Stimulated activated naive CD4-positive, alpha-beta T cell (primary cell): ENCODE measurements at places on chromosomes 2 and 18.

GRCh38 chr18:76357585-76358260 lies 137.3 kb downstream of the ZNF516 start:
- DNase-seq = no peak

DNA sequence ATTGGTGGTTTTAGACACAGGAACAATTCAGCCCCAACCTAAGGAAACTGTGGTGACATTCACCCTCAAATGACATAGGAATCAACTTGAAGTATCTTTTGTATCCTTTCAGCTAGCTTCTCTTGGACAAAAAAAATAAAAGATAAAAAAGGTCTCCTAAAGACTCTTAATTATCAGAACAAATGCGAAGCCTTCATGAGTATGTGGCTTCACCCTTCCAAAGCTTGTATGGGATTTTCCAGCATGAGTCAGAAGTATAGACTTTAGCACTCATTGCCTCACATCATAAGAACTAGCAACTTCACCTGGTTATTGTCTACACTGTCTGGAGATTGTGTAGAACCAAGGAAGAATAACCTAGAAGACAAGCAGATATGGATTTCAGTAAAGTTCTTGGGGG lies 135.4 kb downstream of the LAMA3 start:
- no peak for DNase-seq

DNA sequence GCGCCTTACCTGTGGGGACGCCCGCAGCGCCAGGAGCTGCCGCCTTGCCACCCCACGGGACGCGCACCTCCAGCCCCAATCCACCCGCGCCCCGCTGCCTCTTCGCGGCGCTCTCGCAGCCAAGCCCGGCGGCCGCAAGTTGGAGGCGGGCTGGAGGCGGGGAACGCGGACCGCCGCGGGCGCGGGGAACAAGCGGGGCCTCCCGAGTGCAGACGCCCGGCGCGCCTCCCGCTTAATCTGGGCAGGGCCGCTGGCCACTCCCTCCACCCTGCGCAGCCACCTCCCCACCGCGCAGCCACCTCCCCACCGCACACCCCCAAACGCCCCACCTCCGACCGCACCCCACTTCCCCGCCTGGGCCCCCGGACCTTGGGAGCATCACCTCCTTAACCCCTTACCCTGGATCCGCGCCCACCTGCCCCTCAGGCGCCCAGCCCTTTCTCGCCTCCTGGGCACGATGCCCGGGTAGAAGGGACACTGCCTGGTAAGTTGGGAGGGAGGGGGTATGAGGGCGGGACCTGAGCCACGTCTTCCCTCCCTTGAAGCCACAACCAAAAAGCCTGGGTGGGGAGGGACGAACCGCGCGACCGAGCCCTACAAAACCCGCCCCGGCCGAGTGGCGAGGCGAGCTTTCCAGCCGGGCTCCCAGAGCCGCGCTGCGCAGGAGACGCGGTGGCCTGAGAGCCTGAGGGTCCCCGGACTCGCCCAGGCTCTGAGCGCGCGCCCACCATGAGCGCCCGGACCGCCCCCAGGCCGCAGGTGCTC lies at the start of the genes COL4A3 and COL4A4:
TSS of gene COL4A3 (plus strand) at position 627 of the 765 bp plus-strand sequence. CDS start at position 730, 103 bp downstream.
TSS of gene COL4A4 (minus strand) at position 208 of the 765 bp plus-strand sequence. CDS start 16,722 bp downstream, outside the sequence.
- DNase-seq = no peak

- DNase-seq = no peak
Observed at GRCh38 chr2:173524256-173524955, 169.7 kb downstream of the CDCA7 start.

- no peak for DNase-seq
Observed at GRCh38 chr2:120650022-120650644, 85.5 kb upstream of the GLI2 start.

- DNase-seq = no peak
Observed at GRCh38 chr18:75052475-75052874, 156.5 kb downstream of the PTGR3 start.

- DNase-seq = no peak
Observed at GRCh38 chr2:86543793-86544192, 19.4 kb downstream of the CHMP3 start.

- DNase-seq = no peak
Observed at GRCh38 chr2:38751596-38752410, 642 bp upstream of the SRSF7 start.

DNA sequence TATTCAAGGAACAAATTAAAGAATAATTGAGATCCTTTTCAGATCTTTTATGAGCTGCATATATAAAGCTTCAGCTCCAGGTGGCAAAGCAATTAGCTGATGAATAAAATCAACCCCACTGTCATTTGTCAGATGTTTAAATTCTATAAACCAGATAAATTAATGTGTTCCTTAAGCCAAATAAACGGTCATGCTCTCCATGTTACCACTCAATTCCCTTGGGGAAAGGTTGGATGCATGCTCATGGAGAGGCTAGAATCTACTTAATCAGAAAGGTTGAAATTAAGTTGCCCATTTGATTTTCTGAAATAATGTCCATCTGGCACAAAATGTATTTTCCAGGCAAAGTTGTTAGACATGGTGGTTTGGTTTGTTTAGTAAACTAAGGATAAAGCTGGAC lies 282.5 kb upstream of the SPRED2 start:
- DNase-seq = no peak

DNA sequence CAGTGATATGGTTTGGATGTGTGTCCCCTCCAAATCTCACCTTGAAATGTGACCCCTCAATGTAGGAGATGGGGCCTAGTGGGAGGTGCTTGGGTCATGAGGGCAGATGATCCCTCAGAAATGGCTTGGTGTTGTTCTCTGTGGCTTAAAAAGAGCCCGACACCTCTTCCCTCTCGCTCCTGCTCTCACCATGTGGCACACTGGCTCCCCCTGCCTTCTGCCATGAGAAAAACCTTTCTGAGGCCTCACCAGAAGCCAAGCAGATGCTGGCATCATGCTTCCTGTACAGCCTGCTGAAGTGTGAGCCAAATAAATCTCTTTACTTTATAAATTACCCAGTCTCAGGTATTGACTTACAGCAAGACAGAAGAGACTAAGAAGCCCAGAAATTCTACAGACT lies 357.1 kb downstream of the NRXN1 start:
- no peak for DNase-seq

- DNase-seq = no peak
Observed at GRCh38 chr2:141968433-141968832, 162.4 kb downstream of the LRP1B start.

DNA sequence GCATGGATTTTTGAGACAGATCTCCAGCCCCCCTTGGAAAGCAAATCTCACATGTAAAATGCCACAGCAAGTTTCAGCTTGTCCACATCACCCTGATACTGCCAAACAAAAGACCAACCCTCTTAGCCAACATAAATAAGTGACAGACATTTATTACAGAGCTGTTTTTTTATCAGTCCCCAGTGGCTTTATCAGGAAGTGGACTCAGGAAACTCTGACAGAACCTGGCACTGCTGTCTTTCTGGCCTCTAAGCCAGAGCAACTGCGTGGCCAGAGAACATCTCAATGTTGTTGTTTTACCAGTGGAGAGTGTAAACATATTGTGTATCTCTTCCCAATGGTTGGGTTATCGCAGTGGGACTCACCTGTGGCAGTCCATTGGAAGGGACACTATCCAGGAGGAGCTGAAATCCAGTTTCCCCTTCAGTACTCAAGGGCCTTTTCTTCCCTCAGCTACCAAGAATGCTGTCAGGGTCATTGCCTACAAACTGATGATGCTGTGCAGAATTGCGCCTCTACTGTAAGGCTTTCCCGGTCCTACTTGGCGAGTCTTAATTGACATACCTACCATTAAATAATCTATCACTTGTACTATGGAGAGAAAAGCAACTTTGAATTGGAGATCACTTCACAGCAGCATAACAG lies 22.0 kb downstream of the SLC14A1 start:
- DNase-seq = no peak

DNA sequence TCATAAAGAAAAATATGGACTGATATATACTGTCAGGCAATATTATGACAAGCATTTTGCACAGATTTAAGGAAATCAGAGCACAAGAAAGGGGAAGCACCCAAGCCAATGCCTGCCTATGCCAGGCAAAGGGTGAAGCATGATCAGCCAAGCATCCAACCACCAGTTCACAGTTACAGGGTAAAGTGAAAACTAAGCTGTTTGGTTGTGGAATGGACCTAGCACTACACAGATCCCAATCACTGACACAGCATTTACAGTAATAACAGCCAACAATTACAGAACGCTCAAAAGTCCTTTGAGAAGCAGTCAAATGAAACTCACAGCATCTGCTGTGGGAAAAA lies 90.3 kb downstream of the SP3 start:
- DNase-seq = no peak

DNA sequence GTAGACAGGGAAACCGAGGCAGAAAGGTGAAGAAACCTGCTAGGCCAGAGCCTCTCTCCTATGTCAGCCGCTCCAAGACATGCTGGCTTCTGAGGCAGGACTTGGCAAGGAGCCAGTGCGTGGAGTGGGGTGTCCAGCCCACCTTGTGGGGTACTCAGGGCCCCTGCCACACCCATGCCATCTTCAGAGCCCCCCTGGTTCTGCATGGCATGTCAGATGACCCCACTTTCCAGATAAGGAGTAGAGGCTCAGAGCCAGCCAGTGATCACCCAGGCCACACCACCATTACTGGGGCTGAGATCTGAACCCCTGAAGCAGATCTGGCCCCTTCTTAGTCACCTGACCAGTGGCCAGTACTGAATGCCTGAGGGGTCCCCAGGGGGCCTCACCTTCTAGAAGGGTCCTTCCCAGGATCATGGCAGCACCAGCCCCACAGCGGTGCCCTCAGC lies 14.7 kb downstream of the CROCC2 start:
- no peak for DNase-seq

DNA sequence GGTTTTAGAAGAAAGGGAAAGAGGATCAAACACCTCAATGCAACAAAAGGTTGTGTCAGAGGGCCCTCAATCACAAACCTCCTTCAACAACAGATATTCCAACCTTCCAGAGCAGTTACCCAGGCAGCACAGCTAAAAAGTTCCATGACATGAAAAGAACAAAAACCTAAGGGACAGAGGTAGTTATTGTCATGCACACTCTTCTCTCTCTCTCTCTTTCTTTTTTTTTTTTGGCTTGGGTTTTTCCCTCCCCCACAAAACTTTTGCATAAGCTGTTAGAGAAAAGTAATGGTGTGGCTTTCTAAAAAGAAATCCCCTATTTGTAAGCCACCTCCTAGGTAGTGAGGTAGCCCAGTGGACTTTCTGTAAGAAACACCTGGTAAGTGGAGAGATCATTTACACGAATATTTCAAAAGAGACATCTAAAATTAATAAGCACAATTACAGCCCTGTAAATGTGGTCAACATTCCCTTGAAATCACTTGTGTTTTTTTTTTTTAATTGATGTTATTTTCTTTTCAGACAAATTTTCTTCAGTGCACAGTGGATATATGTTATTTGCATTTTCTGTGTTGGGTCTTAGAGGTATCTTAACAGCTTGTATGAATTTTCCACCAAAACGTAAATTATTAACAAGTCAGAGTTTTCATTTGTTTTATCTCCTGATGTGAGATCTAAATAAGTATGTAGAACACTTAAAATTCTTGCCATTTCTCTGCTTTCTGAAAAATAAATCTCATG lies 48.4 kb downstream of the ZEB2 start:
- DNase-seq = no peak

GRCh38 chr18:49002881-49003280 lies 52.1 kb upstream of the SMAD7 start:
- DNase-seq = no peak

- DNase-seq = no peak
Observed at GRCh38 chr18:26635466-26635865, 87.1 kb upstream of the KCTD1 start.

DNA sequence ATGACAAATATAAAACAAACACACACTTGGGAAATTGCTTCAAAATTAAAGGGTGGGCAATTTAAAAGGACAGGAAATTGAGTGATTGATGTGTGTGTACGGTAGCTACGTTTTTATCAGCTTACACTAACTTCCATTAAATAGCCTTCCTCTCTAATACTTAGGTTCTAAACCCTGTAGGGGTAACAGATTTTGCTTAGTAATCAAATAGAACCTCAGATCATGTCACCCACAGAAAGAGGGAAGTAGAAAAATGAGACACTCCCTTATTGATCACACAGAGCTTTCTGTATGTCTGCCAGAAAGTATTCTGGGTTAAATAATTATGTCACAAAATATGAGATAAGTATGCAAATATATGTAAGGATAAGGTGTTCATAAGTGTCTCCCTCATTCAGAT lies 93.3 kb downstream of the ICA1L start:
- DNase-seq = no peak

DNA sequence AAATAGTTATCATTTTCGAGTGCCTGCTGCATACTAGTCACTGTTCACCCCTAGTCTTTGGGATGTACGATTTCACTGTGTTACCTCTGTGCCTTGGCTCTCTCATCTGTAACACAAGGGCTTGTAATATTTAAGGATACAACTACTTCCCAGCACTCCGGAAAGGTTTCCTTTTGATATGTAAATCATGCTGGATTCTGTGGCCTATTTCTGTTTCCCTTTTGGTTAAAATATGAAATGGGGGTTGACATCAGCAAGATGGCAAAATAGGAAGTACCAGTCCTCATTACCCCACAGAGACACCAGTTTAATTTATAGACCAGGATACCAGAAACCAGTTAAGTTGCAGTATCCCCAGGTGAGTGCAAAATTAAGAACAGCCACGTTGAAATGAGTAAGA lies 23.5 kb downstream of the PSMG2 start:
- DNase-seq = no peak

- DNase-seq = no peak
Observed at GRCh38 chr18:50071397-50071796, 123.5 kb downstream of the MYO5B start.

DNA sequence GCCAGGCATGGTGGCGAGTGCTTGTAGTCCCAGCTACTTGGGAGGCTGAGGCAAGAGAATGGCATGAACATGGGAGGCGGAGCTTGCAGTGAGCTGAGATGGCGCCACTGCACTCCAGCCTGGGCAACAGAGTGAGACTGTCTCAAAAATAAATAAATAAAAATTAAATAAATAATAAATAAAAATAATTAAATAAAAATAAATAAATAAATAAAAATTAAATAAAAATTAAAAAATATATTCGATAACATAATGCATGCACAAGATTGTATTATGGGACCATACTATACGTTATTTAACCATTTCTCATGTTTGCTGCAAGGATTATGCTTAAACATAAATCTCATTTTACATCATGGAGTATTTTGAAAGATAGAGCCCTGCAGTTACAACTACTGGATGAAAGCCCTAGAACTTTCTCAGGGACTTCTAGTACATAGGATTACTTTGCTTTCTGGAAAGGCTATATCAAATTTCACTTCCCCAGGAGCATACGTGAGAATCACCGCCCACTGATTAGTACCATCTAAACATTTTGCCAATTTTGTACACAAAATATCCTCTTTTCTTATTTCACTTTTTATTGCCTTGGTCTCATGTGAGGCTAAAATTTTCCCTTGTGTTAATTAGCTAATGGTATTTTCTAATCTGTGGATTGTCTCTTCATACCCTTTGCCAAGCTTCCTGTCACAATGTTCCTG lies 234.3 kb upstream of the LYPD1 start:
- DNase-seq = no peak

DNA sequence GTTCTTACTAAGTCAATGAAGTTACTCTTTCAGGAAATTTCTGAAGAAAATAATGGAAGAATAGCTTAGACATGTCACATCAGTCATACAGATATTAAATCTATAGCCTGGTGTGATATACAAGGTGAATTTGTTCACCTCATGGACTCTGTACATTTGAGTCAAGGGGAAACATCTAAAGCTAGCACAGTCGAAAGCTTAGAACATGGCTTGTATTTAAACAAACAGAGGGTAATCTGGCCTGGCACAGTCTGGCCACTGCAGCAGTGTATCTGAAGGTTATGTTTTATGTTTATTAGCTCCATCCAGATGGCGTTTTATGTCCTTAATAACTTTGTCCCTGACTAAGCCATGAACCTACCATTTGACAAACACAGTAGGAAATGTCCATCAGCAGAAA lies 817.3 kb downstream of the SATB2 start:
- no peak for DNase-seq
